ENCODE measurements at places on chromosomes 1 and 21. TPM values are rescaled to one million over a fixed set of nuclear protein-coding genes. Genes with fewer than 3 reads are reported as not detected.

The CNKSR1 gene
- 13.3 TPM for total RNA-seq

The CHRM3 gene
- 5.5 TPM for total RNA-seq

The MAP1LC3C gene
- total RNA-seq, result 0.27 TPM

GRCh38 chr1:213782941-213783672, 204.7 kb upstream of the PROX1 start:
- H3K4me1 ChIP-seq, result peaks cover 4% of the 10 kb centered on the region
- no peak overlapping the region for H3K4me3 ChIP-seq
- no peaks in the 10 kb centered on the region for H3K27me3 ChIP-seq
- no peak overlapping the region for H3K27ac ChIP-seq
- no peaks in the 10 kb centered on the region for H3K36me3 ChIP-seq
- DNase-seq, result no peak

DNA sequence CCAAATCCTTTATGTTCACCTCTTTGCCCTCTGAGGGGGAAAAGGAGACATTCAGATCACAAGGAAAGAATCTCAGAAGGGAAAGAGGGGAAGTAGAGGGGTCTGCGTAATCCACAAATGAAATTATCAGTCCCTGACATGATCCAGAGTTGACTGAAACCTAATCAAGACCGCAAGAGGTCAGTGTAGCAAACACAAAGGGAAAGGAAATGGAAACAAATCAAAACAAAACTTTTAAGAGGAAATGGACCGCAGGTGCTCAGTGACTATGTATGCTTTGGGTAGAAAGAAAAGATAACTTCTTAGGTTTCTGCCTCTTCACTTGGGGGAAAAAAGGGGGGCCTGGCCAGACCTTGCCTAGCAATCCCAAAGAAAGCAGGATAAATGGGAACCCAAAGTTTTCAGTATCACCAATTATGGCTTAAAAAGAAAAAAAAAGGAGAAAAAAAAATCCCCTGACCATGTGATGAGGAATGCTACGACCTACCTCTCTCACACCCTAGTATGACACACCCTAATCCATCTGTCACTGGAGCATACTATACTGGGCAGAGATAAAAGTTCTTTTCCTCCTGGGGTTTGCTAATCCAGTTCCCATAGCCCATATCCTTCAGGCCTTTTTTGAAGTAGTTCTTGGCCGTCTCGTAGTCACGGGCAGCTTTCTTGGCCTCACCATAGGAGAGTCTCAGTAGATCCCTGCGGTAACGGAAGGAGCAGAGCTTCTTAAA, 16.9 kb downstream of the CHRNB2 start:
- no peaks in the 10 kb centered on the region for H3K4me1 ChIP-seq
- H3K36me3 ChIP-seq, result no peaks in the 10 kb centered on the region
- H3K27ac ChIP-seq, result no peak overlapping the region
- no peaks in the 10 kb centered on the region for H3K27me3 ChIP-seq
- no peak for DNase-seq

DNA sequence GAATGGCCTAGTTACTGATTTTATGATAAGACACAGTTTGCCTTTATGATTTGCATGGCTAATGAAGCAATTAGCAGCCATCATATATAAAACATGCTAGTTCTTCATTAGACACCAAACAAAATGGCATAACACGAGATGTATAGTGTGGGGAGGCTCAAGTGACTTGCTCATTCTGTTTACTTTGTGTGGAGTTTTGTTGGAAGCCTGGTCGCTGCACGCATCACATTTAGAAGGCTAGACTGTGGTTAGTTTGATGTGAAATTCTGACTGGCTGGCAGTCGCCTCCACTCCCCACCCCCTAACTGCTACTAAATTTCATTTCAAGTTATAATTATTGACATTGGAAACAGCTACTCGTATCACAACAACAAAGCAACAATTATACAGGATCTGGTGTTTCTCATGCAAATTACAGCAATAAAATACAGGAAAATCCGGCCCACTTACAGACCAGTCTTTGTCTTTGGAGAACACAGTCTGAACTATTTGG, 356.1 kb downstream of the LMO4 start:
- no peaks in the 10 kb centered on the region for H3K36me3 ChIP-seq
- peak overlapping the region; percentile 40 for H3K4me3 ChIP-seq
- no peaks in the 10 kb centered on the region for H3K27me3 ChIP-seq
- DNase-seq, result peak; percentile 36
- peaks cover 51% of the 10 kb centered on the region for H3K4me1 ChIP-seq

DNA sequence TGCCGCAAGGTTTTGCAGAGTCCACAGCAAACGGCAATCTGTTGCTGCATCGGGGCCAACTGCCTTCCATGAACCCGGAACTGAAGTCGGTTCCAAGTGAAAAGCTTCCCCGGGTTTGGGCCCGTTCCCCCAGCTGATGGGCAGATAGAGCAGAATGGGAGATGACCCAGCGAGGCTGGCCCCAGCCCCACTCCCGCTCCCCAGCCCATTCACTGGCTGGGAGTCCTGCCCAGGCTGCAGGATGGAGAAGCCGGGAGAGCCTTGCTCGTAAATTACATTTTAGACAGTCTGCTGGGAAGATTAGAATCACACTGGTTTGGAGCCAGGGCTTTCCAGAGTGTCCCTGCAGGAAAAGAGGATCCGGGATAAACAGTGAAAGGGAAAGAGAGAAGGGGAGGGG, 31.6 kb upstream of the PAX7 start:
- H3K4me3 ChIP-seq, result no peak overlapping the region
- H3K27ac ChIP-seq, result no peak overlapping the region
- no peaks in the 10 kb centered on the region for H3K36me3 ChIP-seq
- peak; percentile 31 for DNase-seq
- H3K27me3 ChIP-seq, result peaks cover 36% of the 10 kb centered on the region

DNA sequence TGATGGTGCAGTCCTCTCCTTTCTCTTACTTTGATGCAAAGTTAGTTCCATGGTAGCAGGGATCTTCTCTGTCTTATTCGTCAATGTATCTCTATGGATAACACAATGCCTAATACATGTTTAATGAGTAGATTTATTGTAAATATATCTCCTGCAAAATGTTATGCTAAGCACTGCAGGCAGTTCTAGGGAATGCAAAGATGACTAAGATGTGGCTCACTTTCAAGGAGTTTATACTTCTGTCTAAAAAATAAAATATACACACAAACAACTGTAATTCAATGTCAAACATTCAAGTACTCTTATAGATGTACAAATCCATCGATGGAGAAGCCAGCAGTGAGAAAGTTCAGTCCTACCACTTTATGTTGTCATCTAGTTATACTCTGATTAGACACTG, 194.3 kb downstream of the KCTD3 start:
- no peak overlapping the region for H3K4me3 ChIP-seq
- no peaks in the 10 kb centered on the region for H3K4me1 ChIP-seq
- no peaks in the 10 kb centered on the region for H3K36me3 ChIP-seq
- peaks cover 3% of the 10 kb centered on the region for H3K27me3 ChIP-seq
- H3K27ac ChIP-seq, result no peak overlapping the region

DNA sequence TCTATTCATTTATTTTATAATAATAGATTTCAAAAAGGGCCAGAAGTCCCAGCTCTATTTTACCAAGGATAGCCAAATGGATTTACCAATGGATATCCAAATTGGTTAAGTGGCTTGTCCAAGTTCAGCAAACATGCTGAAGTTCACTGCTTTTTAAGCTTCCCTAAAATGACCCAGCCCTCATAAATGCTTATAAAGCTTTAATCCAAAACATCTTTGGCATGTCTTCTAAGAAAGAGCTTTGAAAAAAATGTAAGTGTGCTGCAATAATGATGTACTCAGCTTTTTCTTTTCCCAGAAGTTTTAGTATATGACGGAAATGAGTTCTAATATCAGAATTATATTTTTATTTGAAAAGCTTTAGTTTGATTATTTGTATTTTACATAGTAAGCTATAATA, 451.5 kb upstream of the ADAMTS5 start:
- H3K36me3 ChIP-seq, result no peaks in the 10 kb centered on the region
- no peaks in the 10 kb centered on the region for H3K4me1 ChIP-seq
- no peak overlapping the region for H3K27ac ChIP-seq
- no peak overlapping the region for H3K4me3 ChIP-seq
- H3K27me3 ChIP-seq, result no peaks in the 10 kb centered on the region

GRCh38 chr1:240104672-240105071, 13.0 kb downstream of the FMN2 start:
- no peak overlapping the region for H3K4me3 ChIP-seq
- H3K36me3 ChIP-seq, result no peaks in the 10 kb centered on the region
- H3K4me1 ChIP-seq, result no peaks in the 10 kb centered on the region
- H3K27ac ChIP-seq, result no peak overlapping the region

- DNase-seq, result no peak
- H3K36me3 ChIP-seq, result no peaks in the 10 kb centered on the region
- H3K27me3 ChIP-seq, result no peaks in the 10 kb centered on the region
- no peak overlapping the region for H3K4me3 ChIP-seq
- no peak overlapping the region for H3K27ac ChIP-seq
- no peaks in the 10 kb centered on the region for H3K4me1 ChIP-seq
These were observed 17.5 kb downstream of the COL9A2 start for GRCh38 chr1:40299366-40300248.

- H3K27me3 ChIP-seq, result no peaks in the 10 kb centered on the region
- no peak overlapping the region for H3K4me3 ChIP-seq
- H3K27ac ChIP-seq, result no peak overlapping the region
- no peaks in the 10 kb centered on the region for H3K4me1 ChIP-seq
These were observed 265.8 kb downstream of the CAMTA1 start for GRCh38 chr1:7050751-7051665.

GRCh38 chr1:41513383-41513735, 28.9 kb upstream of the EDN2 start:
- no peak overlapping the region for H3K4me3 ChIP-seq
- H3K36me3 ChIP-seq, result no peaks in the 10 kb centered on the region
- DNase-seq, result no peak
- peaks cover 25% of the 10 kb centered on the region for H3K4me1 ChIP-seq
- H3K27me3 ChIP-seq, result no peaks in the 10 kb centered on the region

DNA sequence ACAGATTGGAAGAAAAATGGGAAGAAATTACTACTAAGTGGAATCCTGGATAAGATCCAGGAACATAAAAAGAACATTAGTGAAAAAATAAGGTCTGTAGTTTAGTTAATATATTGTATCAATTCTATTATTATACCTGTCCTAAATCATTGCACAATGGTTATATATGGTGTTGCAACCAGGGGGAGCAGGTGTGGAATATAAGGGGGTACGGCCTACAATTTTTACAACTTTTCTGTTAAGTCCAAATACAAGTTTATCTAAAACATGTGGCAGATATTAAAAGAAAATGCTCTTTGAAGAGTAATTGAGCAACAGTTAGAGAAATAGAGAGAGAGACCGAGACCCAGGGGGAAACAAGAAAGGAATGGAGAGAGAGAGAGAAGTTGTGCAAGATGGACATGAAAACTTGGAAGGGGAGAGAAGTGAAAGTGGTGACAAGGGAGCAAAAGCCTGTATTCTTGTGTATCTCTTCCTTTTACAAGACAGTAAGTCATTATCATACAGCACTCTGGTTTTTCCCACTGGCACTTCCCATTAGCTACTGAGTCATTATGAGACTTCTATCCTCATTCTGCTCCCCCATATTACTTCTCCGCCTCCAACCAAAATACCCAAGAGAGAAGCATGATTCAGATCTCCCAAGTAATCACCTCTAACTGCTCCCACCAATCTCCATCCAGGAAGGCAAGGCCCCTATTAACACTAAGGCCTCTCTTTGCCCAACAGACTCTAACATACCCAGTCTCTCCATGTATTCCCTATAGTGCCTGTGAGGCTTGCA, 22.3 kb upstream of the TRAF3IP3 start:
- H3K4me3 ChIP-seq, result no peak overlapping the region
- H3K27me3 ChIP-seq, result peaks cover 4% of the 10 kb centered on the region
- H3K36me3 ChIP-seq, result no peaks in the 10 kb centered on the region
- no peaks in the 10 kb centered on the region for H3K4me1 ChIP-seq
- DNase-seq, result no peak

Data from hepatocyte (in vitro differentiated cells).